ENCODE measurements at places on chromosomes 1 and 21. TPM values are rescaled to one million over a fixed set of nuclear protein-coding genes. Genes with fewer than 3 reads are reported as not detected.

DNA sequence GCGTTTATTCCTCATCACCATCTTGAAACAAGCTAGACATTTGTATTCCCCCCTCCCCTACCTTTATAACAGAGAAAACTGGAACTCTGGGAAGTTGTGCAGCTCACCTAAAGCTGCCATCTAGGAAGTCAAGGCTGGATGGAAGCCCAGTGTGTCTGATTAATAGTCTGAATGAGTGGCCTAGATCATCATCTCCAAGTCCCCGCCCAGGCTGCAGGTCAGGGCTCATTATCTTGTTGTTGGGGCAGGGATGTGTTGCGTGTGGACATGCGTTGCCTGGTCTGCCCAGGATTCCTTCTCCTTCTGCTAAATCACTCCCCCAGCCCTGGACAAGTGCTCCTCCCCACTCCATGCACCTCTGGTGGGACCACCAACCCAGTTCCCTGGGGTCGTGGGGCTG is 14.7 kb upstream of the KAZN start:
- no peak for DNase-seq

DNA sequence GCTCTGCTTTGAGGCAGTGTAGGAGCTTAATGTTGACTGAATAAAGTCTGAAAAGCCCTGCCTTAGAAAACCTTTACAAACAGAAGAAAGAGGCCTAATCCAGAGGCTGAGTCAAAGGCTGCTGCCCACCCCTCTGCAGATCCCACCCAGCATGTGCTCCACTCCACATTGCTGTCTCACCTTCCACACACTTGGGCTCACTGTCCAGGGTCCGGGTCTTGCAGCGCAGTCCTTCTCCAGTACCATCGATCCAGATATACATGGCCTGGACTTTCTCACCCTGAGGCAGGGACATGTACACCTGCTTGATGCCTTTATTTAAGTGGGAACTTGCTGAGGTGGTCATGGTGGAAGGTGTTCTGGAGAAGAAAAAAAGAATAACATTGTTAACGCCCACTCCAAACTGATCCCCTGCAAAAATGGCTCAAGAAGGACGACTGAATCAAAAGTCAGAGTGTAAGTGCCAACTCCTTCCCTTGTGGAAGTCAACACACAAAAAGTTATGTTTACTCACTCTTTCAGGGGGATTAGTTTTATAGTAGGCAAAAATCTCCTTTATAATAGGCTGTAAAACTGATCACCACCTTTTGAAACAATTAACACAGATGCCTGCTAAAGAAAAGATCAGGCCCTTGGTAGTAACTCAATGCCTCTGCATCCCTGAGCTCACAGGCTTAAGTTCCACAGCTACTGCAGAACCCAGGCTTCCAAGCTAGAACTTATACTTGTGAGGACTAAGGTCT is 3.0 kb downstream of the GLUL start:
- DNase-seq = no peak

DNA sequence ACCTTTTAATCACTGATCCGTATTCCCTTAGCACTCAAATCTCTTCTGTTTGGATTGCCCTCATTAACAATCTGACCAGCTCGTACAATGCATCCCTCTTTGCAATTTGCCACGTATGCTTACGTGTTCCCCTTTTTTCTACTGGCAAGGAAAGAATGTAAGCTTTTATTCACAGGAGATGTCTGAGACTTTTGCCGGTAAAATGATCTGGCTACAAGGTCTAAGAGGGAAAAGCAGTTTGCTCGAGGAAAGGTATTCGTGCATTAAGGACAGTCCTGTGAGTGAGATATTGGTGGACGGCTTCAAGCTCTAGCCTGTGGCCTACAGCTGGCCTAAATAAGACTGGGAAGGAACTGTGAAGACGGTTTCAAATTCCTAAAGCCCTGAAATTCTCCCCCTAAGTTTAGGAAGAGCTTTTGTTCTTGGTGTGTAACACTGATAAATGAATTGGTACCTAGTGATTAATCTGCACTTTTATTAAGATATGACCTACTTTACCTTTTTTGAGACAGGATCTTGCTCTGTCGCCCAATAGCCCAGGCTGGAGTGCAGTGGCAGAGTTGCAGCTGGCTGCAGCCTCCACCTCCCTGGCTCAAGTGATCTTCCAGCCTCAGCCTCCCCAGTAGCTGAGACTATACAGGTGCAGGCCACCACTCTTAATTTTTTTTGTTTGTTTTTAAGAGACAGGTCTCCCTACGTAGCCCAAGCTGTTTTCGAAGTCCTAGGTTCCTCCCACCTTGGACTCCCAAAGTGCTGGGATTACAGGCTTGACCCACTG is 895 bp upstream of the UBR4 start:
- DNase-seq = no peak

DNA sequence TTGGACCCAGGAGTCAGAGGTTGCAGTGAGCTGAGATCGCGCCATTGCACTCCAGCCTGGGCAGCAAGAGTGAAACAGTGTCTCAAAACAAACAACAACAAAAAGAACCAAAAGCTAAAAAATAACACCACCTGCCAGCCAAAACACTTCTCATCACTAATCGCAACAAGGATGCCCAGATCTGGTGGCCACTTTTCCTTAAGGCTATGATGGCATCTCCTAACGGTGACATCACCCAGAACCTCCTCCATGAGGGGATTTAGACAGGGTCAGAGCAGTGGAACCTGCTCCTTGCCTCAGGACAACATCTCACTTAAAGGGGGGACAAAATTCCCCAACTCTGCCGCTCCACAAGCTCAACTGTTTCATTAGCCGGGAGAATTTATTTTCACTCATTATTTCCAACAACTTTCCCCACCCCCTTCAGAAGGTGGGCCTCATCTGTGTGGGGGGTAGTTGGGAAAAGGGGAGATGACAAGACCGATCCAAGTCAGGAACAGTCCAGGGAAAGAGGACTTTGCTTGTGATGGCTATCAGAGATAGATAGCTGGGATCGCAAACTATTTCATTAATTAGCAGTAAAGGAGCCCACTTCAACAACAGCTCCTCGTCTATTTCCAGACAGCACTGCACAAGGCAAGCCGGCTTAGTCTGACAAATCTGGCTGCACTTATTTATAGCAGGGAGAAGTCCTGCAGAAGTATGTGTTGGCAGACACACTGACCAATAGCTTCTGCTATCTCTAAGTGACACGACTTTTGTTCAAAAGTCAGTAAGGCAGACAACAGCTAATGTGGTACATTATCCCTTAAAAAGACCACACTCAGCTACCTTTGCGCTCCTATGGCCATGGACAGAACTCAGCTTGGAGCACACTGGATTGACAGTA is 2.6 kb downstream of the PABPC4 start:
- DNase-seq = peak; percentile 39

LENEP gene
- total RNA-seq = 0.13 TPM
